ENCODE measurements at places on chromosomes 2 and 18.

DNA sequence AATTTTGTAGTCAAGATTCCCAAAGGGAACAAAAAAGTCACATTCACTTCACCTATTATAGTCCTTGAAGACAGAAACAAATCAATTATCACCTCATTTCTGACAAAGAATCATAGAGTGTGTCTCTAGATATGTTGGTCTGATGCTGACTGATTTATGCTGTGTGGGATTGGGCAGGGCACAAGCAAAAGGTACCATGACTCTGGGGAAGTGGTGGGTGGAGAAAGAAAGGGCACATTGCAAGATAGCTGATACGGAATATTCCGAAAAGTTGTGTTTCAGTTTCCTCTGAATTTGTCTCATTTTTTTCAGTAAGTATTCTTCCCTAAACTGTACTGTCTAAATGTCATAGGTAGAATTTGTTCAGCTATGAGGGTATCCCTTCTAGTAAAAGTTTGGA, 268.0 kb downstream of the MREG start:
- no peak for DNase-seq

DNA sequence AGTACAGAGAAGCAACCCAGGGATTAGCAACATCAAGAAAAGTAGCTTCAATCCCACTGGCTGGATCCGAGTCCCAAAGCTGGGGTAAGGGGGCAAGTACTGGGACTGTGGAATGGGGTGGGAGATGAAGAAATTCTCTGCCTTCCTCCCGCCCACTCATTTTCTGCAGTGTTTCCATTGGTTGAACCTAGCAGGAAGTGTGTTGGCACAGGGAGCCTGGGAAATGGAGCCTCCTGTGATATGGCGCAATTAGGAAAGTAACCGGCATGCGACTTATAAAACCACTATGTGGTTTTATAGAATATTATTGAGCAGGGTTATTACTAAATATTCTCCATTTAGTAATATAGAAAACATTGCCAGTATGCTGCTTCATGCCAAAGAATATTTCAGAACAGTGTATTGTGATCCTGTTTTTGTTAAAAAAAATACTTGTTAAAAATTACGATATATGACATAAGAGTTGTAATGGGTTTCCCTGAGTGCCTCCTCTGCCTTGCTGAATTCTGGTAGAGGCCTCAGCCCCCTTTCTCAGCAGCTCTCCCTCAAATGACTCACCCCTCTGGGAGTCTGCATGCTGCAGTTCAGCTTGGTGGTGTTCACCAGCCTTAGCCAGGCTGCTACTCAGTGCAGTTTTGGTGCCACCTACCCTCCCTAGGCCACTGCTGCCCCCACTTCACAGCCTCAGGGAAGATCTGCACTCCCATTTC, 60.5 kb downstream of the HK2 start:
- DNase-seq: no peak

GRCh38 chr2:144510294-144510991, 9.5 kb downstream of the ZEB2 start:
- peak; percentile 85 for DNase-seq

DNA sequence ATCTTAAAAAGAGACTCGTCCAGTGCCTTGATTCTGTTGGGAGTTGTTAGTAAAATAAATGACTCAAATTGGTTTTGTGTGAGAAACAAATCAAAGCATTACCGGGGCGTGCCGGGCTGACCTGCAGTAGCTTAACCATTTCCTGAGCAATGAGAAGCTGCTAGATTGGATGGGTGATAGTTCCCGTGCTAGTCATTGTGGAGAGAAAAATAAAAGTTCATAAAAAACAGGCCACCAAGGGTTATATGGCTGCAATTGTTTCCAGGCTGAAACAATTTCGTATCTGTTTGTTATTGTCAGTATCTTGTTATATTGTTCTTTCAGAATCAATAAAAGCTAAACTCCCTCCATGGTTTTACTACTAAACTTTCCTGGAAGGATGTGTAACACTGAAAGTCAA, 314.4 kb downstream of the MTX2 start:
- no peak for DNase-seq

GRCh38 chr2:101546376-101547058, 71.6 kb upstream of the RFX8 start:
- peak; percentile 90 for DNase-seq

- no peak for DNase-seq
Measured at GRCh38 chr2:57937456-57937855, 109.2 kb upstream of the VRK2 start.

- DNase-seq: no peak
Measured at GRCh38 chr2:211730215-211730614, 808.4 kb downstream of the ERBB4 start.

- DNase-seq: no peak
Measured at GRCh38 chr2:188766471-188766856, 207.7 kb upstream of the COL3A1 start.

DNA sequence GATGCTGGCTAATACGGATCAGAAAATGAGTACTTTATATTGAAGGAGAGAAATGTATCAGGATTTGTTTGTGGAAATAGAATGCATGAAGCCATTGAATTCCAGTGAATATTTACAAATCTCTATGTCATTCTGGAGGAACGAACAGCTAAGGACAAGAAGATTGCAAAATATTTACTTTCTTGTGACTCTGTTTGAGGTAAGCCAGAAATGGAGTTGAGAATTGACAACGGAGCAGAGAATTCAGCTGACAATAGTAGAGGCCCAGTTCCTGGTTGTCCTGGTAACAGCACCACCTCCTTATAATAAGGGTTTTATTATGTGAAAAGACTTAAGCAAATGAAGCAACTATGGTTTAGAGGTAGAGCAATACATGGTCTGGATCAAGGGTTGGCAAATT, 349.2 kb downstream of the ADCYAP1 start:
- no peak for DNase-seq

DNA sequence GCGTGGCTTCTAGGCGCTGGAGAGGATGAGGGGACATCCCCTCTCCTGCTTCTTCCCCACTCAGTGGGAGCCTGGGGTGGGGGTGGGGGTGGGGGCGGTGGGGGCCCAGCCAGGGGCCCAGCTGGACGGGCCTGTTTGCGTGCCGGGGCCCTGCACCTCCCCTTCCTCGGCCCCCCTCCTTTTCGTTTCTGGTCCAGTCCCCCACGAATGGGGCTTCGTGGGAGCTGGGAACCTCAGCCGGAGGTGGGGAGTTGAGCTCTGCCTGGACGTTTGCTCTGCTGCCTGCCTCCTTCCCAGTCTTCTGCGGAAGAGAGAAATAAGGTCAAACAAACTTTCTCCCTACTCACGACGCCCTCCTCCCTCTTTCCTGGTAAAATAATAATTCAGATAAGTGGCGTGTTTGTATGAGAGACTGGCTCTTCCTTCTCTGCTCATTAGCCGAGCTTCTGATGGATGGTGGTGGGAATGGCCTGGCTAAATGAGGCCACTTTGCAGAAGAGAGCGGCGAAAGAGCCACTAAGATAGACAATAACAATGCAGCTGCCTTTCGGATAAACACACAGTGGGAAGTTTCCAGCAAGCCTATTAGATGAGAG, 782 bp downstream of the MTA3 start:
- DNase-seq: peak; percentile 30

DNA sequence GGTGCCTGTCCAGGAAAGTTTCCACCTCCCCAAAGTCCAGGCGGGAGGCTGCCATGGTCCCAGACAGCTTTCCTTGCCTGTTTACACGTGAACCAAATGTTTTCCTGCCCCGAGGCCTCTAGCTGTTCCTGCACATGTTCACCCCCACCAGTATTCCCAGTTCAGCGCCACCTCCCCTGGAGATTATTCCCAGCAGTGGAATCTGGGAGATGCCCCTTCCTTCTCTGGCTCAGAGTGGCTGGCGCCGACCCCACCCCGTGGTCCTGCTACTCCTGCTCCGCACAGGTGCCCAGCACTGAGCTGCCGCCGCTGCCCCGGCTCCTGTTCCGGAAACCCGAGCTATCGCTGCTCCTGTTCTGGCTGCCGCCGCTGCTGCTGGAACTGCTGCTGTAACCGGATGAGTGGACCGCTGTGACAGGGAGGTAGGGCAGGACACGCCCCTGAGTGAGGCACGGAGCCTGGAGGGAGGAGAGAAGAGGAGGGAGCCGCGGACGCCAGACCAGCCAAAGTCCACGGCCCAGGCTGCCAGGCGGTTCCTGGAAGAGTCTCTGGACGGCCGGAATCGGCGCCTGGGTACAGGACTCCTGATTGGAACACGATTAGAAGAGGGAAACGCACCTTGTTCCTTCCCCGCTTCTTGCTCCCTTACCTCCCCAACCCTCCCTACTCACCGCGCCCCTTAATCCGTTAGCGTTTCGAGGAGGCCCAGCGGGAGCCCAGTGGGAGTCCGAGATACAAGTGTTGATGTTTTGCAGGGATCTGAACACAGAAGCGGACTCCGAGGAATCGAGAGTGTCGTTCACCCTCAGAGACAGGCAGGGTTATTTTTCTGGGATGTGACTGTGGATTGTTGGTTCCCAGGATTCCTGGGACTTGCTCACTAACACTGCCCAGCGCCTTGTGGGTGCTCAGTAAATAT, at the start of gene PDE11A:
Gene PDE11A, minus strand, starts transcription at position 395 of the 919 bp plus-strand sequence. Its CDS starts 340 bp downstream, at position 55.
- DNase-seq: peak; percentile 20

- no peak for DNase-seq
Measured at GRCh38 chr2:217610401-217610814, 392.4 kb downstream of the TNS1 start.

GRCh38 chr2:218030409-218031195, 27.8 kb upstream of the TNS1 start:
- DNase-seq: no peak

DNA sequence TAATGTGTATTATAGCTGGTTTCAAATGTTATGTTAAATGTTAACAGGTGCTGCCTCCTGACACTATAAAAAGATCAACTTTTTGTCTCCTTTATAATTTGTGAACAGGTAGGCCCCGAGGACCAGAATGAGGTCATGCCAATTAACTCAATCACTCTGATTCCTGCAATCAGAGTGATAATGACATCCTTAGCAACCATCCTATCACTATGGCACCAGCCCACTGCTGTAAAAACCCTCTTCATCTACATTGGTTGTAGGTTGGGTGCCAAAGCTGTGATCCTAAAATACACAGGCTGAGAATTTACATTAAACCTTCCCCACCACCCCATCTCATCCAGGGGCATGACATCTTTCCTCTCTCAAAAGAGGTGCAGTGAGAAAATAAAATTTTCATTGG, 103.5 kb downstream of the CPO start:
- DNase-seq: no peak

GRCh38 chr2:14675489-14675888, 43.0 kb downstream of the LRATD1 start:
- DNase-seq: no peak

DNA sequence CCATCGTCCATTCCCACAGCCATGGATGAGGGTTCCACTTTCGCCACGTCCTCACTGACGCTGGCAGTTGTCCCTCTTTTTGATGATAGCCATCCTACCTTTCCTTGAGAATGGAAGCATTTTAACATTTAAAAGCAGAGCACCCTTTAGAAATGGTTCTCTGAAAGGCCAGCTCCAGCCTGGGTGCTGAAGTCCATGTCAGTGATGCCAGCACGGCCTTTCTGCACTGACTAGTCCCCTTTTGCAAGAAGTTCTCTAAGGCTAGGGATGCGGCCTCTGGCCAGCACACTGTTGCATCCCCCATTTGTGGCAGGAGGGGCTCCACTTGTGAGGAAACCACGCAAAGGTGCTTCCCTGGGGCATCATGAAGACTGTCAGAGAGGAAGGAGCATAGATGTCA, 203.5 kb downstream of the MGAT5 start:
- no peak for DNase-seq

- DNase-seq: no peak
Measured at GRCh38 chr2:168320267-168320666, 72.9 kb upstream of the STK39 start.

- DNase-seq: no peak
Measured at GRCh38 chr2:100070078-100070477, 72.3 kb downstream of the AFF3 start.

DNA sequence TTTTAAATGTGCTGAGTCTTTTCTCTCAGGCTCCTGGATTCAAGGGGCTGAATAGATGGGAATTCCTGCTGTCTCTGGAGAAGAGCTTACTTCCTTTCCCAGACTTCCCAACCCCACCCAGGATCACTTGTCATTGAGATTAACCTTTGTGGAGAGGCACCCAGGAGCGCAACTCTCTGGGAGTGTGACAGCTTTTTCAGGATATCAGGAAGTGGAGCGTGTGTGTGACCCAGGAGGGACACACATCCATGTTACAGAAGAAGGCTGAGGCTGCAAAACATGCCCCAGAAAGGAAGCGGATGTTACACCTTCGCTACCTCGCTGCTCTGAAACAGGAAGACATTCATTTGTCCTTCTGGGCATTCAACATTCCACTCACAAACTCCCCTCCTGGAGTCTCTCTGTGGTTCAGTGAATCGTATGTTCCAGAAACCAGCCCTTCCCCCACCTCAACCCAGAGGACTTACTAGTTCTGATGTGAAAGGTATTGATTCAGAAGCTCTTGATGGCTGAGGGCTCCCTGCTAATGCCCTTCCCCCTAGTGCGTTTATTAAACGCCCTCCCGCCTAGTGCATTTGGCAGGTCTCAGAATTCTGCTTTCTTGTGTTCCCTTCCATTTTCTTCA, 523.9 kb downstream of the TNS1 start:
- DNase-seq: no peak

GRCh38 chr2:20015482-20016083, 3.1 kb upstream of the MATN3 start:
- peak; percentile 58 for DNase-seq

GRCh38 chr18:36195427-36196122, 8.3 kb downstream of the MOCOS start:
- DNase-seq: no peak

GRCh38 chr2:53987336-53987921, 16.6 kb upstream of the PSME4 start:
- no peak for DNase-seq

GRCh38 chr2:215651412-215651811, 215.5 kb upstream of the FN1 start:
- no peak for DNase-seq

- DNase-seq: no peak
Measured at GRCh38 chr2:11427224-11427623, 38.7 kb downstream of the E2F6 start.

DNA sequence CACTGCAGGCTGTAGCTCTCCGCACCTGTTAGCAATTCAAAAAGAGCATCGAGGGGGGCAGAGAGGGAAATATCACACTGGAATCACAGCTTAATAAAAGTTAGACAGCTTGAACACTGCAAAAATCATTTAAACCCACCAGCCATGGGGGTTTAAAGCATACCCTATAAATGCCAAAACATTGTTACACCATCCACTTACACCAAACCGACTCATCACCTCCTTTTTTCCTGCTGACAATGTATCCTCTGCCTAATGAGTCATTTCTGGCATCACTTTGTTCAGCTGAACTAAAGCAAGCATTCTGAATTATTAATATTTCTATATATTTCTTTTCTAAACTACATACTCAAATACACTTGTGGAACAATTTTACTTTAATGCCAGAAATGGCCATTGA, 21.6 kb downstream of the MC4R start:
- no peak for DNase-seq
